ENCODE measurements at places on chromosomes 13 and 19.

DNA sequence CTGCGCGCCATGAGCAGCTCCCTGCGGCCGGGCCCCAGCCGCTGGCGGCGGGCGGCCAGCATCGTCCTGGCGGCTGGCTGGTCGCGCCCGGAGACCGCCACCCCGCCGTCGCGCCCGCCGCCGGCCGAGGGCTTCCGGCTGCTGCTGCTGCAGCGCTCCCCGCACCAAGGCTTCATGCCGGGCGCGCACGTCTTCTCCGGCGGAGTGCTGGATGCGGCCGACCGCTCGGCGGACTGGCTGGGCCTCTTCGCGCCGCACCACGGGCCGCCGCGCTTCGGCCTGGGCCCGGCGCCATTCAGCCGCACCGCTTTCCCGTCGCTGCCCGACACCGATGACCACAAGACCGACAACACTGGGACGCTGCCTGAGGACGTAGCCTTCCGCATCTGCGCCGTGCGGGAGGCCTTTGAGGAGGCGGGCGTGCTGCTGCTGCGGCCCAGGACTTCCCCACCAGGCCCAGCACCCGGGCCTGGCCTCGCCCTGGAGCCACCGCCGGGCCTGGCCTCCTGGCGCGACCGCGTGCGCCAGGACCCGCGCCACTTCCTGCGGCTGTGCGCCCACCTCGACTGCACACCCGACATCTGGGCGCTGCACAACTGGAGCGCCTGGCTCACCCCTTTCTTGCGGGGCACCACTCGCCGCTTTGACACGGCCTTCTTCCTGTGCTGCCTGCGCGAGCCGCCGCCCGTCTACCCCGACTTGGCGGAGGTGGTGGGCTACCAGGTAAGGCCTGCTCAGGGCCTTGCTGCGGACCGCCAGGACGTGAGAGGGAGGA is 518 bp downstream of the NUDT19 start:
- peak; percentile 76 for DNase-seq

GRCh38 chr13:110664041-110664440 is 41.9 kb downstream of the CARS2 start:
- no peak for DNase-seq

GRCh38 chr13:98581381-98581780 is 4.5 kb upstream of the STK24 start:
- DNase-seq = no peak

DNA sequence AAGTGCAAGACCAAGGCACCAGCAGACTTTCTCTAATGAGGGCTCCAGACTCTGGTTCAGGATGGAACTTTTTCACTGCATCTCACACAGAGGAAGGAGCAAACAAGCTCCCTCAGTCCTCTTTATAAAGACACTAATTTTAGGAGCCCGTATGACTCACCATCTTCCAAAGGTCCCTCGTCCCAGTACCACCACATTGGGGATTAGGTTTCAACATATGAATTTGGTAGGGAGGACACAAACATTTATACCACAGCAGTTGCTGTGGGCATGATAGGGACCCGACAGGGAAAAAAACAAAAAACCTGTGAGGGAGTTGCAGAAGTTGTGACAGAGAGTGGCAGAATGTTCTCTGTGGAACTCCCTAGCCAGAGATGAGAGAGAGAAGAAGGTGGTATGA is 6.5 kb upstream of the CNMD start:
- no peak for DNase-seq

GRCh38 chr19:827710-828321 is at the start of gene AZU1:
Gene AZU1 (plus strand): TSS chr19:827837. CDS start chr19:827847, 10 bp downstream.
- DNase-seq = no peak

DNA sequence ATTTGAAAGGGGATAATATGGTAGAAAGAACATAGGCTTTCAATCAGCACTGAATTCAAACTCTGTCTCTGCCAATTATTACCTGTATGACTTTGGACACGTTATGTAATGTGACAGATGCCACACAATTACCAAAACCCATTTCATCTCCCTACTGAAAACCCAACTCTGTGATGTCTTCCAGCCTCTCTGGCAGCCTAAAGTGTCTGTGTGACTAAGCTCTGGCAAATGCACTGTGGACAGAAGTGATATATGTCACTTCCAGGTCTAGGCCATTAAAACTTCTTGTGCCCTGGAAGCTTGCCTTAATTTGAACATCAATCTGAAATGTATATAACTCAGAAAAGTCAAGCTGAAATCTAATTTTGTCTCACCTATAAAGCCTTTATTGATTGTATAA is 552.0 kb downstream of the RFC3 start:
- DNase-seq = no peak

GRCh38 chr19:41734156-41734555 is 21.2 kb upstream of the CEACAM6 start:
- no peak for DNase-seq

- DNase-seq = no peak
These were observed 113.1 kb downstream of the KLF5 start for GRCh38 chr13:73171926-73172325.

DNA sequence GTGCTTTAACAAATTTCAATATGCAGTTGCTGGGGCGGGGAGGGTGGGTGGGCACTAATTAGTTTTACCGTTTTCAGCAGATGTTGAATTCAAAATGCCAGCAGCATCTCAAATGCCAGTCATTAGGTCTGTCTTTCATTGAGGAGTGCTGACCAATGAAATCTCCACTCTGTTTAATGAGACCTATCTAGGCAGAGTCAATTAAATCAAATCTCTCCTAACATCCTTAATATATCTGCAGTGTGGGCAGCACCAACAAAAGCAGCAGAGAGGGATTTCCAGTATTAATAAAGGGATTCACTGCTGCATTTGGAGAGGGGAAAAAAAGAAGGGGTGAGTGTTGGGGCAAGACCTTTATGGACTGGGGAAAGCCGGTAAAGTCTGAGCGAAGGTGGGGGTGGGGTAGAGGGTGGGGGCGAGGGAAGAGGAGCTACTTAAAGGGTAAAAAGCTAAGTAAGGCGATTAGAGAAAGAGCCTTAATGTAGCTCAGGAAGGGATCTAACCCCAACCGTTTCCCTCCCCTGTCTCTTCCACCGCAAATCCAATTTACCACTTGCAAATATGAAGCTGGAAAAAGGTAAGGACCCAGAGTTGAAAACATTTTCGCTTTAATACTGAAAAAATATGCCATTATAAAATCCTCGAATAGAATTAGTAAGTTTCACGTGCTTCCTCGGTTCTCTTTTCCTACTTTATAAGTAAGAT is 4.5 kb downstream of the SLITRK1 start:
- DNase-seq = no peak

DNA sequence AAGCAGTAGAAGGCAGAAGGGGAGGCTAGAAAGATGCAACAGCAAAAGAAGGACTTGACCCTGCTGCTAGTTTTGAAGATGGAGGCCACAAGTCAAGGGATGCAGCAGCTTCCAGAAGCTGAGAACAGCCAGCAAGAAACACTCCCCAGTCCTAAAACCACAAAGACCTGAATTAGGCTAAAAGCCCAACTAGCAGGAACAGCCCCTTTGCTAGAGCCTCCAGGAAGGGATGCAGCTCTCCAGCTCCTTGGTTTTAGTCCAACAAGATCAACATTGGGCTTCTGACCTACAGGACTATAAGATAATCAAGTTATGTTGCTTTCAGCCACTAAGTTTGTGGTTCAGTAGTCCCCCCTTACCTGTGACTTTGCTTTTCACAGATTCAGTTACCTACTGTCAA is 10.5 kb upstream of the LATS2 start:
- DNase-seq = no peak

- DNase-seq = no peak
These were observed 152.0 kb upstream of the IRS2 start for GRCh38 chr13:109938255-109938936.

- DNase-seq = no peak
These were observed 7.7 kb upstream of the PROZ start for GRCh38 chr13:113150550-113151365.

DNA sequence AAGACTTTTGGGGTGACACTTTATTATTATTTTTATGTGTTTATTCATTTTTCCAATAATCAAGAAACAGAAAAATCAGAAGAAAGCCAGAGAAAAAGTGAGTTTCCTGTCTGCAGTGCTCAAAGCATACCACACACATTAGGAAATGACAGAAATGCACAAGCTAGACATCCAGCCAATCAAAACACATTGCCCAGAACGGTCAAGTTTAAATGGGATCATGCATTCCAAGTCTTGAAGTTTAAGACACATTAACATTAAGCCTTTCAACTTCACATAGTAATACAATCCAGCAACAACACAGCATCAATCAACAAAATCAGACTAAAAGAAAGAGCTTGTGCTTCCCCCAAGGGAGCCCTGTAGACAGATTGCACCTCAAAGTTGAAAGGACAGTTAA is 28.7 kb upstream of the MEDAG start:
- DNase-seq = no peak

- DNase-seq = no peak
These were observed 87.6 kb downstream of the ZNF429 start for GRCh38 chr19:21593008-21593481.

All from sigmoid colon (tissue), 7 donors.